ENCODE measurements at places on chromosomes 7 and 10.

GRCh38 chr7:2680256-2680655 lies 7.7 kb upstream of the AMZ1 start:
- DNase-seq: no peak

GRCh38 chr7:131507592-131508331 lies 48.7 kb downstream of the PODXL start:
- peak; percentile 85 for DNase-seq

GRCh38 chr7:40306025-40306424 lies 171.2 kb downstream of the SUGCT start:
- no peak for DNase-seq

- no peak for DNase-seq
Observed at GRCh38 chr10:89022734-89023133, 32.1 kb downstream of the FAS start.

- DNase-seq: no peak
Observed at GRCh38 chr7:39534599-39534998, 31.6 kb upstream of the YAE1 start.

GRCh38 chr7:156919132-156919713 lies 26.2 kb upstream of the LMBR1 start:
- DNase-seq: no peak

GRCh38 chr7:26265065-26265464 lies 26.6 kb upstream of the SNX10 start:
- no peak for DNase-seq

DNA sequence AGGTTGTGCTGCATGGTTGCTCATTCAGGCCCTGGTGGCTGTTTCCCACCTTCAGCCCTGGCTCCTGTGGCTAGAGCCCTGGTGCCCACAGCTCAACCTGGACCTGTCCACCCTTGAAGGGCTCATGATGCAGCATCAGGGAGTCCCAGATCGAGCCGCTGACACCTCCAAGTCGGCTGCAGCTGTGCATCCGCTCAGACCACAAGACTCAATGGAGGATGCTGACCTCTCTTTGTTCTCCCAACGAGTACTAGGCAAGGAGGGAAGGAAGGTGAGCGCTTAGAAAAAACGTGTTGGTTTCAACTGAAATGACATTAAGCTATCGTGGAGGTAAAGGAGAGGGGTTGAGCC lies 9.5 kb upstream of the C10orf95 start:
- DNase-seq: no peak

GRCh38 chr7:26694141-26694540 lies 170.2 kb downstream of the SKAP2 start:
- DNase-seq: no peak

GRCh38 chr7:40299097-40299496 lies 164.3 kb downstream of the SUGCT start:
- DNase-seq: no peak

GRCh38 chr10:44860811-44861736 lies 50.1 kb upstream of the TMEM72 start:
- DNase-seq: no peak

DNA sequence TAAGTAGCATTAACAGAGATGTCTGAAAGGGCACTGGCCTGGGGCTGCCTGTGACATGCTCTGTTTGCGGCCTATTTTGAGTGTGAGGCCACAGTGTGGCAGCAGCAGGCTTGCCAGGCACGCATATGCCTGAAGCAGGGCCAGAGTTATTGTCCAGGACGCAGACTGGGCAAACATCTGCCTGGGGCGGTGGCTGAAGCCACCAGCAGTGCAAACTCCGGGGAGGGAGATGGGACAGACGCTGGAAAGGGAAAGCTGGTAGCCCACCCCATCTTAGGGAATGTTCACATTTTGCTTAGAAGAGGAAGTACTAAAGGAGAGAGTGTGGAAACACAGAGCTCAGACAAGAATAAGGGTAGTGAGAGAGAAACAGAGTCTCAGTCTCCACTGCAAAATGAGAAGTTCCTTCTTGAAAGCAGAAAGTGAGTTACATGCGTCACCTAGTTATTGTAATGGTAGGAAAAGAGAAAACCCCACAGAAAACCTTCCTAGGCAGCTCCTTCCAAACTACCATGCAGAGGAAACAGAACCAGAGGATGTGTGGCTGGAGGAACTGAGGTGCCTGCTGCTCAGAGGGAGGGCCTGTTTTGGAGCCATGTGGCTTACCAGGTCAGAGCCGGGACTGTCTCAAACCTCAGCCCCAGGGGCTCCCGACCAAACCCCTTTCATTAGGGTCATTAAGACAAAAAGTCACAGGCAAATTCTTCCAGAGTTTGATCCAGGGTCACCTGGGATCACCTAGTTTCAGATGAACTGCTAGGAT lies 14.5 kb downstream of the AKR1B1 start:
- DNase-seq: no peak

DNA sequence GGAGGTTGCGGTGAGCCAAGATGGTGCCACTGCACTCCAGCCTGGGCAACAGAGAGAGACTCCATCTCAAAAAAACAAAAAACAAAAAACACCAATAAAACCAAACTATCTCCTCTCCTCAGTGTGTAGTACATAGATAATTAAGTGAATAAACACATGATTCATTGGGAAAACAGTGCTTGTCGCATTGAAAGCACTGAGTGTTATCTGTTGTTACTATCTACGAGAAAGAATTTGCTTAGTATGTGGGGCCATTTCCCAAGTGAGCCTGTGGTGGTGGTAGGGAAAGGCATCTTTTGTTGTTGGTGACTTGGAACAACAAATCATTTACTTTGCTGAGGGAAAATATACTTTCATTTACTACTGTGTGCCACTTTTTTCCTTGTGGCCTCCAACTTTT lies 42.6 kb downstream of the RSBN1L start:
- DNase-seq: no peak

DNA sequence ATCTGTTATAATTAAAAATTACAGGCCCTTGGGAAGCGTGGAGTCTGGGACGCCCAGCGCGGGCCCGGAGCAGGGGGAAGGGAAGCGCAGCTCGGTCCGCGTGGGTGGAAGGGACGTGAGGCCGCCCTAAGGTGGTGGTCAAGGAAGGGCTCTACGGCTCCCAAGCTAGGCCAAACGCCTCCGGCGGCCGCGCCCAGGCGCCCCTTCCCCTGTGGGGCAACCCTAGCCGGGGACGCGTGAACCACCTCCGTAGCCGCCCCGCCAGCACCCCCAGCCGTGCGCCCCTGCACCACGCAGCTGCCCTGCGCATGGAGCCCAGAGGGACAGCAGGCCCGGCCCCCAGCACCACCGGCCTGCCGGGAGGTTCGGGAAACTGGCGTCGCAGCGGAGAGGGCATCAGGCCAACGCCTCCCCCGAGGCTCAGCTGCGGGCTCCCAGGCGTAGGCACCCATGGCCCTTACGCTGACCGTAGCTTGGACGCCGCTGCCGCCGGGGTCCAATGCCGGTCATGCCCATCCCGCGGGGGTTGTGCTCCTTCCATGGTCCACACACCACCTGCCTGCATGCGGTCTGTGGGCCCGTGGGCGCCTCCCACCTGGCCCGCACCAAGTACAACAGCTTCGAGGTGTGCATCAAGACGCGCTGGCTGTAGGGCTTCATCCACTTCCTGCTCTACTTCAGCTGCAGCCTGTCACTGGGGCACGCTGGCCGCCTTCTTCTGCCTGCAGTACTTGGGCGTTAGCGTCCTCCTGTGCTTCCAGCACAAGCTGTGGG lies 166.7 kb downstream of the SEPTIN7 start:
- no peak for DNase-seq

DNA sequence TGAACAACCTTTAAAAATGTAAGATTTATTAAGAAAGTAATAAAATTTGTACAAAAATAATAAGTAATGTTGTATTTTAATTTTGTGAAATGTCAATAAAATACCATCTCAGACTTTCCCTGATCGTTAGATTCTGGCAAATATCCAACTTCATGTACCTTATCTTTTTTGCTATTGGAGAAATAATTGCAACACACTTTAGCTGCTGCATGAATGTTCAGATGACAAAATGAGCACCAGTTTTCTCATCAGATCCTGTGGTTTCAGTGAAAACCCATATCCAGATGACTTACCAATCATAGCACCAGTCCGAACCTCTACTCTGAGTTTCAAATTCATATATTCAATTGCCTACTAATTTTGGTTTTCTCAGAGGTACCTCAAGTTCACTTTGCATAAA lies 69.9 kb downstream of the CASD1 start:
- no peak for DNase-seq

DNA sequence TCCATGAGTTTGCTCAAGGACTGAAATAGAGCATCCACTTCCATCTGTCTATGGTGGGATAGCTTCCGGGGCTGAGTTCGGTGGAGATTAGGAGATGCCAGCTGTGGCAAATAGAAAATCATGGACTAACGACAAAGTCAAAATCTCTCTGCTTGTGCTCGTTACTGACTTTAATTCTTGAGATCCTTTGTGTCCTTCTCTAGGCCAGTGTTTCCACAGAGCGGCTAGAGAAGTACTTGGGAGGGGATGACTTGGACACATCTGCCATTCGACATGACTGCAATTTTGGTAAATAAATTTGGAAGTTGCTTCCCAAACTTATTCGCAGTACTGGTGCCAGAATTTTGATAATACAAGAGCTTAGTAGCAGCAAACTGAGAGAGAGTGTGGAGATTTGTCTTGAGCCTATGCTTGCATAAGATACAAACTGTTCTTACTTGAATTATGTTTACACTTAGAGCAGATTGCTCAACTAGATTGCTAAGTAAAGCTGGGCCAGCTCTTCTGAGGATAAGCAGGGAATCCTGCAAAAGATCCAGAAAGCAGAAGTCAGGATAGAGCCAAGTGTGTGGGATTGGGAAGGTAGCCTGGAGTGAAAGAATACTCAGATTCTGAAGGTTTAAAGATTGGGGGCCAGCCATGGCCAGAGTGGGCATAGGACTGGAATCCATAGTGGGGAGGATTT lies 27.6 kb downstream of the ABCC2 start:
- DNase-seq: no peak

- DNase-seq: peak; percentile 70
Observed at GRCh38 chr10:80356563-80356988, at the start of the genes DYDC1 and DYDC2. TSS of gene DYDC1 (minus strand) at chr10:80356755. CDS start at chr10:80352601, 4,154 bp downstream. TSS of gene DYDC2 (plus strand) at chr10:80356781. CDS start at chr10:80362444, 5,663 bp downstream.

GRCh38 chr10:69492091-69492745 lies 41.0 kb downstream of the TSPAN15 start:
- DNase-seq: no peak

DNA sequence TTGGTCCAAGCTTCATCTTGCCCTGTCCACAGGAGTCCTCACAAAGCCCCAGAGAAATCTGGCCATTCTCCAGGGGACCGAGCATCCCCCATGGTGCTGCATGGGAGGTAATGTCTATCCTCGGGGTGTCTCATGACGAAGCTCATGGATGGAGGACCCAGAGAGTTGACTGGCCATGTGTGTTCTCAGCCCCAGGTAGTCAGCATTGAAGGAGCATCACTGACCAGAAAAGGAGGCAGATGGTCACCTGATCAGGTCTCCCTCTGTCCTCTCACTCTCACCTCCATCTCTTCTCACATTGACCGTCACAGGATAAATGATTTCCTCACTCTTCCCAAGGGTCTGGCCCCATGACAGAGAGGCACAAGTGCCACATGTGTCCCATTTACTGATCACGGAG lies 33.4 kb upstream of the GDF10 start:
- DNase-seq: no peak

GRCh38 chr7:22156205-22156604 lies 200.7 kb downstream of the RAPGEF5 start:
- DNase-seq: no peak

GRCh38 chr7:116661865-116662264 lies 10.1 kb upstream of the MET start:
- DNase-seq: no peak

DNA sequence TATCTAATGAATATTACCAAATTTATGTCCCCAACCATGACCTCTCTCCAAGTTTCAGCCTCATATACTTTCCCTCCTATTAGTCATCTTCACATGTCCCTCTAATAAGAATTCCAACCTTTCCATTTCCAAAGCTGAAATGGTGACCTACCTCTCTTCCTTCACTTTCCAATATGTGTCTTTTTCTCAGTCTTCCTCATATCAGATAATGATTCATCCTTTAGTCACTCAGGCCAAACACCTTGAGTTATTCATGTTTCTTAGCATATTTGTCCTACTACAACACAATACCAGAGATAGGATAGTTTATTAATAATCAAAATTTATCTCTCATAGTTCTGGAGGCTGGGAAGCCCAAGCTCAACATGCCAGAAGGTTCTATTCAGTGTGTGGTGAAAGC lies 318.5 kb upstream of the ZWINT start:
- DNase-seq: no peak

DNA sequence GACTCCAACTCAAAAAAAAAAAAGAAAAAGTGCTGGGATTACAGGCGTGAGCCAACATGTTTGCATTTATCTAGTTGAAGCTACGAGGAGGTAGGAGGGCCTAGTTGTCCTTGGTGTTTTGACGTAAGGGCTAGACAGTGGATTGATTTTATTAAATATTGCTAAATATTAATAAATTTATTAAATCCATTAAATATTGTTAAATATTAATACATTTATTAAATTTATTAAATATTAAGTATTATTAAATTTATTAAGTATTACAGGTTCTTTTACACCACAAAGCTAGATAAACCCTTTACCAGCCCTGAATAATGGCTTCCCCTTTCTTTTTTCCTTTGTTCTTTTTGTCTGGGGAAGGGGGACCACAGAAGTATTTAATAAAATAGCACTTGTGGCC lies 47.5 kb upstream of the TMEM248 start:
- DNase-seq: no peak

DNA sequence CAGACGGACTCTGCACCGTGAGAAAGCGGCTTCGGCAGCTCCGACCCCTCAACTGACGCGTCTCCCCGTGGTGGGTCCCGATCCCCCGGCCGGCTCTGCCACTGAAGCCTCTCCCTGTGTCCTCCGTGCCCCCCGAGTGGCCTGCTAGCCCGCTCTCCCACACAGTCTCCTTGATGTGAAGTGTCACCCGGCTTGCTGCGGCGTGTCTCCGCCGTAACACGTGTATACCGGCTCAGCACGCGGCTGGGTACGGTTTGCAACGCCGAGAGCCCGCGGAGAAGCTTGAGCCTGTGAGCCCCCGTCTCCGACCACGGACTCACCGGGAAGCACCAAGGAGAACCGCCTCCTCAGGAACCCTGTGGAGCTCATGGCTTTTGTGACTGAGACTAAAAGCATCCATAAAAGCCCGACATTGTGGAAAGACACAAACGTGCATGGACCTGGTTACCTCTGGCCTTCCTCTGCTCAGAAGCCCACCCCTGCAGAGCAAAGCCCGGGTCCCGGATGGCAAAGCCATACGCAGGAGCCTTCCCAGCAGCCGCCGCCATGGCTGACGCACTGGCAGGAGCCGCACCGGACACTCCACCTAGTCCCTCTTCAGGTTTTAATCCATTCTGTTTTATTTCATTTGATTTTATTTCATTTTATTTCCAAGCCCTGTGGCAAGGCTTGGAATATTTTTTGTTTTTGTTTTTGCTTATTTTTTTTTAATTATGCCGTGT lies 17.0 kb downstream of the PTPRN2 start:
- DNase-seq: no peak

GRCh38 chr10:178208-178607 lies 43.0 kb downstream of the ZMYND11 start:
- DNase-seq: no peak

Measured in CD4-positive, alpha-beta T cell treated with Interleukin-6 for 4 hours (primary cell).